Foreskin fibroblast (primary cell): ENCODE measurements at places on chromosomes 11 and 22.

DNA sequence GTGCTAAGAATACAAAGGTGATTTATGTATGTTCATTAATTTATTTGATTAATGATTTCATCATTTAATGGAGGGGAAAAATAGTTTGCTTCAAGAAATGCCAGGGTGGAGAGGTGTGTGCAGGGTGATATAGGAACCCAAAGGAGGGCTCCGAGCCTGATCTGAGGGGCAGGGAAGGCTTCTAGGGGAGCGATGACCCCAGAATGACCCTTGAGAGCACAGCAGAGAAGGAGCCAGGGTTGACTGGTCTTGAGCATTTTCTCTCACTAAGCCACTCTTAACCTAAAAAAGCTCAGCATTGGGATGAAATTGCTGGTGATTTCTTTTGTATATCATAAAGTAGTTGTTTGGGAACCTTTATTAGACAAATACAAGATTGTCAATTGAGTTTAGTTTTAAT is 35.1 kb downstream of the HIPK3 start:
- DNase-seq = no peak

DNA sequence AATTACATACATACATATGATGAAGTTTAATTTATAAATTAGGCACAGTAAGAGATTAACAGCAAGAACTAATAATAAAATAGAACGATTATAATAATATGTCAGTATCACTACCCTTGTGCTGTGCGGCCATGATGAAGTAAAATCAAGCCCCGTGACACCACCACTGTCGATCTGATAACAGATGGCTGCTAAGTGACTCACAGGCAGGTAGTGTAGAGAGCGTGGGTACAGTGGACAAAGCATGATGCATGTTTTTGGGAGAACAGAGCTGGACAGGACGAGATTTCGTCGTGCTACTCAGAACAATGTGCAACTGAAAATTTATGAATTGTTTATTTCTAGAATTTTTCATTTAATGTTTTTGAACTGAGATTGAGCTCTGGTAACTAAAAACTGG is 108.4 kb upstream of the TIMP3 start:
- DNase-seq = no peak

- no peak for DNase-seq
Measured at GRCh38 chr22:17888855-17889254, 114.6 kb upstream of the BID start.

GRCh38 chr22:50507421-50507990 is at the start of gene LMF2:
TSS of gene LMF2 (minus strand) at chr22:50507702. CDS start at chr22:50507675, 27 bp downstream.
- DNase-seq = no peak

DNA sequence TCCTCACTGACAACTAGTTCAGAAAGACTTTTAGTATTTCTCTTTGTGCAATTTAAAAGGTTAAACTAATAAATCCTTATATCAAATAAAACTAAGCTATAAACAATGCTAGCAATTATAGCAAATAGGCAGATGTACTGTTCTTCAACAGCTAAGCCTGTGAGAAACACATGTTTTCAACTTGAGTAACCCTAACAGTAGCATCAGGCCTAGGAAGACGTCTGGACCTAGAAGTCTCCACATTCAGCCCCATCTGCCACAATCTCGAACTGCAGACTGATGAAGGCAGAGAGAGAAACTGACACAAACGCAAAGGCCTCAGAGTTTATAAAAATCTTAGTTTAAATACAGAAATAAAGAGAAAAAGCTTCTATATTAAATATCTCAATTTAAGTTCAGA is 2.5 kb downstream of the ST13 start:
- no peak for DNase-seq

DNA sequence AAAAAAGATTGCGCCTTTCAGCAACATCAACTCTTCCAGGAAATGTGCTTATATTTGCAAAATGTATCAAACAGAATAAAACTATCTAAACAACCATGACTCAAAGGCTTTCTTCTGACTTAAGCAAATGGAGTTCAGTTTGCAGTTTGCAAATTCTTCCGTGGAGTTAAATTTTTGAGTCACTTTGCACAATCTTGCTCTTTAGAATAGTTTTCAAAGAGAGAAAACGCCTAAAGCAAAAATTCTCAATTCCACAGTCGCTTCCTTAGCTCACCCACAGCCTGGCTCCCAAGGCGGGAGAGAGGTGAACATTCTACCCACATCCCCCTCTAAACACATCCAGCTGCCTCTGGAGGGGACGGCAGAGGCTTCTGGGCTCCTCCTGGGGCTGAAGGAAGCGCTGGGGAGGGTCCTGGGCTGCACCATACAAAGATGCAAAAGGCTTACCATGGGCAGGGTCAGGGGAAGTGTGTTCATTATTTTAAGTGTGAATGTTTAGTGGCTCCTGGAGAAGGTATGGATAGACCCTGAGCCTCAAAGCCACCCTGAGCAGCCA is 1487.3 kb downstream of the TBC1D22A start:
- no peak for DNase-seq

DNA sequence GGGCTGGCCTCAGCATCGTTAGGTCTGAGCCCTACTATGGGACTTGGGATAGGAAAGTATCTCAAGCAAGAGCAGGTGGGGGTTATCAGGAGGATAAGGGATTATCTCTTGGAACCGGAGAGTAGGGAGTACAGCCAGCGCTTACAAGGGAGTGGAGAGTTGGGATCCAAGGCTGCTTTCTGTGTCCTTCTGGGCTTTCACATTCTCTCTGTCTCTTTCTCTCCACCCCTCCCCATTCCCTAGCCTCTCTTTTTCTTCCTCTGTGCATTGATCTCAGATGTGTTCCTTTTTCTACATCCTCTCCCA is 170.2 kb downstream of the BUD13 start:
- DNase-seq = no peak

- no peak for DNase-seq
Measured at GRCh38 chr11:31243706-31244105, 125.8 kb downstream of the DCDC1 start.

DNA sequence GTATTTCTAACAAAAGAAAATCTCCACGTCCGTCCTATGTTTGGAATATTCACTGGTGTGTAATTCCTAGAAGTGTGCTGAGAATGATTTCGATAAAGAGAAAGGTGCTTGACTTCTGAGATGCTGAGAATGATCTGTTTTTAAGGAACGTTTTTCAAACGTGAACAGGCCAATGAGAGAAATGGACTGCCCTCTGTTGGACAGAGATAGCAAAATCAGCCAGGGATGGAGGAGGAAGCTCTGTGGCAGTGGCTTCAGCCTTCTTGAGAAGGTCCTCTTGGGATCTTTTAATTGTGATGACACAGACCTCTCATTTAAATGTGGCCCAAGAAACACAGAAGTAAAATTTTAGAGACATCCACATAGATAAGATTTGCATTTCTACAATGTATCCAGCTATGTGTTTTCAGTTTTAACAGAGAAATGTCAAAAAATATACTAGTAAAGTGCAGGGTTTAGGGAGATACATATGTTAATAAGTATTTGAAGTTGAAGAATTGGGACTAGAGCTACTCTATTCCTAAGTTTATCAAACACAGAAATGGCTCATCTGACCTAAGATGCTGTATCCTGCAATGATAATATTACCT is 84.0 kb upstream of the RCN1 start:
- peak; percentile 37 for DNase-seq

GRCh38 chr11:26297189-26297975 is 34.5 kb upstream of the ANO3 start:
- peak; percentile 80 for DNase-seq

DNA sequence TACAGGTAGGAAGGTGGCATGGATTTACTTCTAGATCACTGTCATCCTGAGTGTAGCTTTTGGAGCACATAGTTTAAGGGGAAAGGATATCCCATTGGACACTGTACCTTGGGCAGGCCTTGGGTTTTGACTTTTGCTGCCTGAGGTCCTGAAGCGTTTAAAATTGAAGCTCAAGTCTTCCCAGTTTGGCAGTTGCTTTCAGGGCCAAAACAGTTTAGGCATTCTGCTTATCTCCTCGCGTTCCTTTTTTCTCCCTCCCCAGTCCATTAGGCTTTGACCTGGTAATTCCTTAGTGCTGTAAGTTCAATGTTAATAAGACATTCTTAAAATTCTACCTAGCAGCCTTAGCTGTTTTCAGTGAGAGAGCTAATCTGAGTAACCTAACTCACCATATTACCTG is 35.7 kb downstream of the CSTF3 start:
- no peak for DNase-seq

GRCh38 chr11:128367573-128367972 is 219.8 kb downstream of the ETS1 start:
- DNase-seq = no peak

GRCh38 chr22:49567899-49568750 is 259.5 kb downstream of the BRD1 start:
- DNase-seq = no peak

DNA sequence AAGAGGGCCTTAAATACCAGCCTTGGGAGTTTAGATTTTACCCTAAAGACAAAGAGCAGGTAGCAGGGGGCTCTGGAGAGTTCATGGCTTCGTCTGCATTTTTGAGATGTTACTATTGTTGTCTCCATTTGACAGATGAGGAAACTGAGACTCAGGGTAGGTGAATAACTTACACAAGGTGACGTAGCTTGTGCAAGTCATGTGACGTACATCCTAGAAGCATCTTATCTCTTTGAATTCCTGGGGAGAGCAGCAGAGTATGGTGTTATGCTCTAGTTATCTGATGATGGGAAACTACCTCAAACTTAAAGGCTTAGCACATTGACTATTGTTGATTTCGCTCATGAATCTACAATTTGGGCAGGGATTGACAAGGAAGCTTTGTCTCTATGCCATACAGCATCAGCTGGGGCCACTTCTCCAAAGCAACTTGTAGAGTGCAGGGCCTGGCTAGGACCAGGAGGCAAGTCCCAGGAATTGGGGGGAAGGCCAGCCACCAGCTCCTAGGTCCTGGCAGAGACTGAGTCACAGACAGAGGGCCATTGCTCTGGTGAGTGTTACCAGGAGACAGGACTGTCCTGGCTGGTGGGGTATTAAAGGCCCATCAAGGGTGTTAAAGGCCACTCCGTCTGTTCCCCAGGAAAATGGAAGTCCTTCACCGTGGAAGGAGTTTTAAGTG is 52.1 kb upstream of the TSKU start:
- DNase-seq = no peak

DNA sequence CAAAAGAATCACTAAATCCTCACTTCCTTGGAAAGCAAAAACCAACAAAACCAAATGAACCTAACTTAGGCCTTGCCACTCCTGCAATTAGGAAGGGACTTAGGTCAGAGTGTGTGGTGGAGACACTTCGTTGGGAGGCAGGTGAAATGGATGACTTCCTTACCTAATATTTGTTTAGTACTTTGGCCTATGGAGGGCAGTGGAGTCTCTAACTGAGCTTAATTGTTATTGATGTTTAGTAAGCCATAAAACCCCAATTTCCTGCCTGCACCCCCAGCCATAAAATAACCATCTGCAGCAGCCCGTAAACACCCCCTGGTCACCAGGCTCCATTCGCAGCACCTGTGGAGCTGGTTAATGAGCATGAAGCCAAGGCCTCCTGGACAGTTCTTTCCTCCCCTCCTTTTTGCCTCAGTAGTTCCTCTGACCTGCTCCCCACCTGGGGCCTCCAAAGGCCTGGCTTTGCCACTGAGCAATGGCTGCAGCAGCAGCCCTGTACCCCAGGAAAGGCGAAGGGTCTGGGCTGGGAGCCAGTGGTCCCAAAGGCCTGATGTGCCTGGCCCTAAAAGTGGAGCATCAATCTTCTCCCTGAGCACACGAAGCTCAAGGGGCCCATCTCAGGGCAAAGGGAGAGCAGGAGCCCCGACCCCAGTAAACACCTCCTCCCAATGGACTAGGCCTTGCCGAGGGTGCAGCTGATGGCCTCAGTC is 15.6 kb upstream of the SYT13 start:
- no peak for DNase-seq

DNA sequence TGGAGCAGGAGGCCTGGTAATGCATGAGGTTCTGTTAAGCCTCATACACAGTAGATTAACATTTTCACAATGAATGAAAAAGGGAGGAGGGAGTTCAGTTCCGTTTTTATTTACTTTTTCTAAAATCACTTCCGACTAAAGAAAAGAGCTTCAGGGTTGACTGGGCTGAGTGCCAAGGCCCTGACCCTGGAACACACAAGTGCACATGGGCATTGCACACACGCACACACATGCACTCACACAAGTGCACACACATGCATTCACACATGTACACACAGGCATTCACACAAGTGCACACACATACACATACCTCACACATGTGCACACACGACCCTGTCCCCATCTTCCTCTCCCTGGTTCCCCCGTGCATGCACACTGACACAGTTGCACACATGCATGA is 303.3 kb downstream of the BRD1 start:
- DNase-seq = no peak

DNA sequence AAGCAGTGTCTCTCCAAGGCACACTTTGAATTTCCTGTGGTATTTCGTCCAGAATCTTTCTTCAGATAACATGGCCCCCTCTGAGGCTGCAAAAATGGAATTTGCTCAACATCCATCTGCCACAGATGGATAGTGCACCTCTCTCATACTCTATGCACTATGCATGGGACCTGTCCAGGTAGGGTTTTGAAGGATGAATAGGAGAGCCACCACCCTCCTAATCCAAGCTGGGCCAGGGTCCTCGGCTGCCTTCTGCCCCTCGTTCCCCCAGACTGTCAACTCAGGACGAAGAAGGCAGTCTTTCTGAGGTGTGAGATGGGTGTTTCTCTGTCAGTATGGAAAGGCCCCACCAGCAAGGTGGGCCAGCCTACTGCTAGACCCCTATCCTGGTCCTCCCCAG is 56.4 kb downstream of the MN1 start:
- DNase-seq = no peak
